ENCODE measurements at places on chromosomes 3 and 15.

DNA sequence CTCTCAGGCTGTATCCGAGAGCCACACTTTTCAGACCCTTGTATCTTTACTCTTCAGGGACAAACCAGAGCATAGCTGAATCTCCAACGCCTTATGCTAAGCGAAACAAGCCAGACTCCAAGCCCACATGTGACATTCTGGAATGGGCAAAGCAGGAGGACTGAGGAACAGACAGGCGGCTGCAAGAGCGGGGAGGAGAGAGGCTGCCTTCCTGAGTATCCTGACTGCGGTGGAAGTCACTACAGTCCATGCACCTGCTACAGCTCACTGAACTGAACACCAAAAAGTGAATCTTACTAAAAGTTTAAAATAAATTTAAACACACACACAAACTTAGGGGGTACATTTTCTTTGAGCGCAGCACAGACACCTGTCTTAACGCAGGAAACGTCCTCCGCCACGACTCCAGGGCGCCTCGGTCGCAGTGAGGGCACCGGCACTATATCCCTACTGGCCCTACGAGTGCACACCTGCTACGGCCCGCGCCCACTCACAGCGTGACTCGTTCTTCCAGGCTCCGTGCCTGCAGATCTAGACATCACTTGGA, 1.4 kb downstream of the CYFIP1 start:
- DNase-seq = no peak

GRCh38 chr3:67357610-67358458, 296.6 kb downstream of the SUCLG2 start:
- DNase-seq = no peak

DNA sequence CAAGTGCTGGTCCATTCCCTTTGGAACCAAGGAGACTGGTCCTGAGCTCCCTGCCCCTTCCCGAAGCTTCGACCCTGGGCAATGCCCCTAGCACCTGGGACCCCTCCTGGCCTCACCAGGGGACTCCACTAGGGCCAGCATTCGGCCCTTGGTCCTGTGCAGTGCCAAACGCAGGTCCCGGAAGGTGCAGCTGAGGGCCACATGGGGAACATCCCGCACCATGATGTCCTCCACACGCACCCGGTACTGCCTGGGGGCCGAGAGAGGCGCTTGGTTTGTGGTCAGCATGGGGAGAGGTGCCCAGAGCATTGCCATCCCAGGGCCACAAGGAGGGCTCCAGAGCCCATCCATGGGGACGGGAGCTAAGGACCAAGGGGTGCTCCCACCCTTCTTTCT, 7.9 kb downstream of the CLCN2 start:
- DNase-seq = no peak

GRCh38 chr3:157064402-157064801, 95.5 kb downstream of the CCNL1 start:
- peak; percentile 11 for DNase-seq

DNA sequence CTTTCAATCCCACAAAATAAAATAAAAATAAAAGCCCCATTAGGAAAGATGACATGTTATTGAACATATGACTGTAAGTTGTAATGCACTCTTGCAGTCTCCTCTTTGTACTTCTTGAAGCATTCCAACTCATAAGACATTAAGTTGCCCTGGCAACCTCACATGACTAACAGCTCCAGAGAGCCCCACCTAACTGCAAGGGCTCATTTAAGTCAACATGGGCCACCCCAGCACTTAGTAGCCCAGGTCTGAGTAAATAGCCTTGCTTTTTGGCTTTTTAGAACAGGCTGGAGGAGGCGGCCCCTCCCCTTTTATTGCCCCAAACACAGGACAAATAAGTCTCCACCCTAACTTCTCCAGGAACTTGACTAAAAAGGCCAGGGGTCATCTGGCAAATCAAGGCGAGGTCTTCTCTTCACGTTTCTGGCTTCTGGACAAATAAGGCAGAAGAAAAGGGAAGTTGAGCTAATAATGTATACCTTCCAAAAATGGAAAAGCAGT, 135.1 kb downstream of the TMCO5A start:
- DNase-seq = peak; percentile 55

GRCh38 chr15:77715051-77715450, 82.3 kb upstream of the LINGO1 start:
- no peak for DNase-seq

- DNase-seq = no peak
Observed at GRCh38 chr3:63762934-63763550, 56.1 kb upstream of the C3orf49 start.

GRCh38 chr3:9241956-9242355, 7.5 kb downstream of the SRGAP3 start:
- DNase-seq = no peak

- no peak for DNase-seq
Observed at GRCh38 chr3:122183521-122183892, at the start of gene CASR. TSS of gene CASR (plus strand) at chr3:122183668. CDS start at chr3:122254190, 70,522 bp downstream.

DNA sequence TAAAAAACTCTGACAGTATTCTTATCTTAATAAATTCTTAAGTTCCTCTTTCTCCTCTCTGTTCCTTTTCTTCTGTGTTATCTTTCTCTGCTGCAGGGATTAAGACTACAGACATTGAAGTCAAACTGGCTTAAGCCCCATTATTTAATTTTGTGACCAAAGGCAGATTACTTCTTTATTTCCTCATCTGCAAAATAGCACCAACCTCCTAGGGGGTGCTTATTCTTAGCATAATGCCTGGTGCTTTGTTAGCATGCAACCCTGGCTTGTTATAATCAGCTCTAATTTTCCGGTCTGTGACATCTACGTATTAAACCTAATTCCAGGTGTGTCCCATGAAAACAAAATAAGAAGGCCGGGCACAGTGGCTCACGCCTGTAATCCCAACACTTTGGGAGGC, 23.8 kb downstream of the SEMA6D start:
- DNase-seq = no peak

DNA sequence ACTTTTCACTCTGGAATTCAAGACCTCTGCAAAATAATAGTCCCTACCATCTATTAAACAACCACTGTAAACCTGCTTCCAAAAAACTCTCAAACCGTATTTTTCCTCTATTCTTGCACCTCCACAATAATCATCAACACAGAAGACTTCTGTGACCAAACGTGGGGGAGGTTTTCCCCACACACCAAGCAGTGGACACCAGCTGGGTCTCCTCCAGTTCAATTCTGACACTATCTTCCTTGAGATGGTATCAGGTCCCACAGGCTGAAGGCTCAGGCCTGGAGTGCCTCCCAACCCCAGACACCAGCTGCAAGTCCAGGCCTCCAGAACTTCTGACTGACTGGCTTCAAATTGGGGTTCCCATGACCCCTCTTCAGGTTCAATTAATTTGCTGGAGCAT, 89.6 kb upstream of the RAP2B start:
- no peak for DNase-seq

DNA sequence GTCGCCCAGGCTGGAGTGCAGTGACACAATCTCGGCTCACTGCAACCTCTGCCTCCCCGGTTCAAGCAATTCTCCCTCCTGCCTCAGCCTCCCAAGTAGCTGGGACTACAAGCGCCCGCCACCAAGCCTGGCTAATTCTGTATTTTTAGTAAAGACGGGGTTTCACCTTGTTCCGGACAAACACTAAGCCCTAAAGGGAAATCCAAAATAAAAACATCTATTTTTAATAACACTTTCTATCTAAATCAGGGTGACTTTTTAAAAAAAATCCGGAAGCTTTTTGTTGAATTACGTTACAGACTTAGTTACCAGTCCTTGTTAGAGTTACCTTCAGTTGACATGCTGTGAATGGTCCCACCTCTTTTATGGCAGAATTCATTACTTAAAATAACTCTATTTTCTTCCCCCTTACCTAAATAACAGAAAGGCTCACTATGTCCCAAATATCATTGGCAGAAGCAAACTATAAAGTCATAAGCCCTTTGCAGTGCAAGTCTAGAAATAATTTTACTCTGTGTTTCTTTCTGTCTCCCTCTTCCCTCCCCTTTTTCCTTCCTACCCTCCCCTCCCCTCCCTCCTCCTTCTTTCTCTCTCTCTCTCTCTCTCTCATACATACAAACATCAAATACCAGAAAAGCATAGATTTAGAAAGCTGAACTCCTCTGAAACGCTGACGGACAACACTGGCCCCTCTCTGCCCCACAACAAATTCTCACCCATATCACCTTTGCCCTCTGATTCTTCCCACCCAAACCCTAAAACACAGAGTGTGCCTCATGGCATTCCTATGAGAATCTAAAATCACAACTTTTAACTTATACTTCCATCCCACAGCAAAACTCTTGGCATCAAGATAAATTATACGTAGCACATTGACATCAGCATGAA, 18.3 kb downstream of the THBS1 start:
- DNase-seq = no peak
